Spinal cord (tissue), 10 donors: ENCODE measurements at places on chromosomes 12 and 14. TPM values are rescaled to one million over a fixed set of nuclear protein-coding genes. Genes with fewer than 3 reads are reported as not detected.

- no peak for DNase-seq
Measured at GRCh38 chr14:23321572-23322547, 603 bp downstream of the PABPN1 start.

- no peak for DNase-seq
Measured at GRCh38 chr12:32450768-32451167, 51.4 kb downstream of the FGD4 start.

- no peak for DNase-seq
Measured at GRCh38 chr12:114670291-114670980, 13.5 kb downstream of the TBX3 start.

DNA sequence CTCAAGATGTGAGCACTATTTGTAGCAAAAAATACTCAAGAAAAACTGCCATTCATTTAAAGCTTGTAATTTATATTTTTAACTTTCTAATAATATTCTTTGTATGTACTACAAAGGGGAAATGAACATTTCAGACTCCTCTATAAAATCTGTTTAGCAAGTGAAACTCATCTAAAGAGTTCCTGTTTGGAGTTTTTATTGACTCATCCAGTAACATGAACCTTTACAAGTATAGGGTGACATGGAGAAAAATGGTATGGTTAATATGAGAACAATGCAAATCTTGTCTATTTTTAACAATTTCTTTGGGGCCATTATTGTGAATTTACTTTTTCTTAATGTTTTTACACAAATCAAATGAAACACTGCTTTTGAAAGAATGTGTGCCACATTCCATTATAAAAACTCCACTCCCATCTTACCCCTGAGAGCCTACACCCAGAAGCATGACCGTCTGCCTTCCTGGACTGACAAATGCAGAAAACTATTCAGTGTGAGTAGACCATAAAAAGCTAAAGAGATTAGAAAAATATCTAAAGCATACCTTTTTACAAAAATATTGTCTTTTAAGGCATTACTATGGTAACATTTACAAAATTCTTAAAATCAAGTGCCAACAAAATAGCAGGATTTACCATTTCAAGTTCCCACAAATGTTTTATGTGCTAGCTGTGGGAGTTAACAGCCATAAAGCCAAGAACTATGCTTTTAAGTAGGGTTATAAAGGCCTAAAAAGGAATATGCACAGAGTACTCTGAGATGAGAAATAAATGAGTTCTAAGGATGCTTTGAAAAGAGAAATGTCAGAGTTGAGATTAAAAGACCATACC lies 144.0 kb downstream of the ADAMTS20 start:
- DNase-seq, result no peak

DNA sequence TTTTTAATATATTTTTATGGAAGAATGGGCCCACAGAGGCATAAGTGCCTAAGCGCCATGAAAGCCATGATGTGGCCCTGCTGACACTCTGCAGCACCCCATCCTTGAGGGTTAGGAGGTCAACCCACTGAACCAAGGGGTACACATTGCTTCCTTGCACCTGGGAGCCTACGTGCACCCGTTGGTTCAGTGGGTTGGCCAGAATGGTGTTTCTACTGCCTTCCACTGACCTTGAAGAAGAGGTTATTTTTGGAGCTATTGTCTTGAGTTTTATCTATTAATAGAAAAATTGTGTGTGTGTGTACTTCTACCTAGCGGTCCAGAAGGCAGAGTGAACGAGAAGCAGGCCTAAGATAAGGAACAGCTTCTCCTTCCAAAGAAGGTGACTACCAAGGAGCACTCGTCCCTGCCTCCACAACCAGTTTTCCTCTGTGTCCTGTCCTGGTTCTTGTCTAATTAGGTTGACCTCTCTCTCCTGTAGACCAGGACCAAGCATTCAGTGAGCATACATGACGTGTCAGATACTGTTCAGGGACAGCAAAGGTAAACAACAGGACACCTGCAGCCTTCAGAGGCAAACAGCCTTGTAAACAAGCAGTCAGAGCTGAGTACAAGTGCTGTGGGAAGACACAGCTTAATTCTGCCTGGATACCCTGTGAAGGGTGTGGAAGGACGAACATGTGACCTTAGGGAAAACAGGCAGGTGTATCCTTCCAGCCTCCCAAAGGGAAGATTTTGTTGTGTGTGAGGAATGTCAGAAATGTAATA lies 30.4 kb upstream of the PLEK2 start:
- DNase-seq, result no peak

- no peak for DNase-seq
Measured at GRCh38 chr12:76489737-76490136, 69.8 kb downstream of the OSBPL8 start.

GRCh38 chr14:103130965-103131364 lies 7.7 kb downstream of the TNFAIP2 start:
- no peak for DNase-seq

DNA sequence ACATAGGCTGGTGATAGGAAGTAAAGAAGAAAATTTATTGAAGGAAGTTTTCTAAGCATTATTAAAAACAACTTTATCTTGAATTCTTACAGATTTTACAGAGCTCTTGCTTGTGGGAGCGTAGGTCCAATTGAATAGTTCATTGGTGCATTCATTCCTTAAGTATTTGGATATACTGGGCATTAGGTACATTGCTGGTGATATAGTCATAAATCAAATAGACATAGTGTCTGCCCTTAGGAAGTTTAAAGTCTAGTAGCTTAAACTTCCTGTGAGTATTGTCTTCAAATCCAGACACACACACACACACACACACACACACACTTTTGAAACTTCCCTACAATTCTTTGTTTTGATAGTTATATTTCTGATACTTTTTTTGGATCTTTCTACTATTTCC lies 226.7 kb downstream of the FUT8 start:
- DNase-seq, result no peak

GRCh38 chr12:117052386-117053049 lies 46.7 kb downstream of the TESC start:
- DNase-seq, result no peak

DNA sequence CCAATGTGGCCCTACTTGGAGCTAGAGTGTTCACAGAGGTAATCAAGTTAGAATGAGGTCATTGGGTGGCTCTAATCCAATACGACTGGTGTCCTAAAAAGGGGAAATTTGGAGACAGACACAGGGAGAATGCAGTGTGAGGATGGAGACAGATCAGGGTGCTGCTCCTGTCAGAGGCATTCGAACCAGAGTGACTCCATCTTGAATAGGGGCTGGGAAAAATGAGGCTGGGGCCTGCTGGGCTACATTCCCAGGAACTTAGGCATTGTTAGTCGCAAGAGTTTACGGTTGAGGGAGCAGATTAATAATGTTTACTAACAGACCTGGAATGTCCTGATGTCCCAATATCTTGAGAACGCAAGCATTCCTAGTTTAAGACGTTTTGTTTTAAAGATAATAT lies 20.2 kb downstream of the TNFAIP2 start:
- DNase-seq, result no peak

DNA sequence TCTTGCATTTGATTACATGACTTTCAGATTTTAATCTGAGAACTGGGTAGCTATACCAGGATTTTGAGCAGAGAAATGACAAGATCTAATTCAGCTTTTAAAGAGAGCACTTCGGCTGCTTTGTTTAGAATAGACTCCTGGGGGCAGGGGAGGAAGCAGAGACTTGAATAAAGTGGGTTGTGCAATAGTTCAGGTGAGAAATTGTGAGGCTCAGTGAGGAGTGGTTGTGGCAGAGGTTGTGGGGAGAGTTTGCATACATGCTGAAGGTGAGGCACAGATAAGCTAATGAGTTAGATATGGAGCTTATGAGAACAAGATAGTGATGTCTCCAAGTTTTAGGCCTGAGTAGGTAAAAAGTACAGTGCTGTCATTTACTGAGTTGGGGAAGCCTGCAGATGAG lies 281.4 kb downstream of the FLRT2 start:
- no peak for DNase-seq

MYO1A gene
- 0.28 TPM for total RNA-seq

SERPINA1 gene
- total RNA-seq, result 8.6 TPM

GPR84 gene
- total RNA-seq, result 0.99 TPM

MAPK1IP1L gene
- total RNA-seq, result 29.0 TPM

GALNT16 gene
- total RNA-seq, result 20.4 TPM

MIP gene
- not detected for total RNA-seq

VPS37B gene
- total RNA-seq, result 23.4 TPM

FOXG1 gene
- total RNA-seq, result 1.5 TPM

GNB3 gene
- total RNA-seq, result 2.5 TPM

POTEG gene
- total RNA-seq, result not detected

GPR68 gene
- 3.7 TPM for total RNA-seq
